ENCODE measurements at places on chromosomes 2 and 18. TPM values are rescaled to one million over a fixed set of nuclear protein-coding genes. Genes with fewer than 3 reads are reported as not detected.

- no peaks in the 10 kb centered on the region for H3K36me3 ChIP-seq
- H3K27ac ChIP-seq = no peak overlapping the region
- H3K4me3 ChIP-seq = no peak overlapping the region
- H3K4me1 ChIP-seq = peaks cover 69% of the 10 kb centered on the region
- no peak for DNase-seq
These were observed 2.1 kb upstream of the SIX3 start for GRCh38 chr2:44939106-44940048.

DNA sequence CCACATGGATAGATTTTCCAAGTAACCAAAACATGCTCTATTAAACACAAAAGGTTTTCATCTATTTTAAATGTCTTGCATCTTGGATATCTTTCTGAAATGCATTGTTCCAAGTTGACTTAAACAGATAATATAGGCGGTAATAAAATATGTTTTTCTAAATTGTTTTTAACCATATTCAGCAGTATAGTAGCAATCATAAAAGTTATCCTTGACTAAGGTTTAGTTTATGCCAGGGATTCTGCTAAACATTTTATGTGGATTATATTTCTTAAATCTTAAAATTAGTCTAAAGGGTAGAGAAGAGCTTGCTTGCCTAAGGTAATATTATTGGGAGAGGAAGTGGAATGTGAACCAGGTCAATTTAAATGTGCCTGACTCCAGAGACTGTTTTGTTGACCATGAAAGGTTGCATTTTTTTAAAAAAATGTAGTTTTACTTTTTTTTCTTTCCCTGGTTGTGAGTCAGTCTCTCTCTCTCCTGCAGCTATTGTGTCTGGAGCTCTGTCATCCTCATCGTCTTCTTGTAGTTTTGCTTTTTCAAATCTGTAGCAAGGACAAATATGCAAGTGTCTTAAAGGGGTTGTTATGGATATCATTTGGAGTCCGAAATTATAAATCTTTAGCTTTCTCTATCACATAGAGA is 309.1 kb upstream of the COL3A1 start:
- H3K27me3 ChIP-seq = no peaks in the 10 kb centered on the region
- no peak overlapping the region for H3K4me3 ChIP-seq
- no peaks in the 10 kb centered on the region for H3K4me1 ChIP-seq
- DNase-seq = no peak

- H3K27ac ChIP-seq = no peak overlapping the region
- H3K27me3 ChIP-seq = no peaks in the 10 kb centered on the region
- H3K4me3 ChIP-seq = no peak overlapping the region
These were observed 39.4 kb downstream of the ACOXL start for GRCh38 chr2:110771547-110772382.

- no peaks in the 10 kb centered on the region for H3K36me3 ChIP-seq
- H3K4me1 ChIP-seq = peaks cover 9% of the 10 kb centered on the region
- no peak overlapping the region for H3K4me3 ChIP-seq
- no peak overlapping the region for H3K27ac ChIP-seq
- no peak for DNase-seq
These were observed 101.6 kb downstream of the AP1S3 start for GRCh38 chr2:223735659-223736244.

DNA sequence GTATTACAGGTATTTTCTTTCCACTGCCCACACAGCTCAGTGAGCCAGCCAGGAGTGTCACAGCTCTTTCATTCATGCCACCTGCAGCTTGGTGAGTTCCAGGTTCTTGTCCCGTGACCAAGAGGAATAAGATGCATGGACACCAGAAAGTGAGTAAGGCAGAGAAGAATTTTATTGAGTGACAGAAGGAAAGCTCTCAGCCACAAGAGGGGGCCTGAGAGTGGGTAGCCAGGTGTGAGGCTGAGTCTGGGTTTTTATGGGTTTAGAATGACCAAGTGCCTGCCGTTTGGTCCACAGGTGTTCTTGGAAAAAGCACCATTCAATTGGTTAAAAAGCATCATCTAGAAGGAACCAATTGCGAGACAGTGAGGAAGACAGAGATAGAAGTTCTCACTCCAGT is 1097.1 kb upstream of the SLC39A10 start:
- H3K27me3 ChIP-seq = no peaks in the 10 kb centered on the region
- H3K36me3 ChIP-seq = no peaks in the 10 kb centered on the region
- no peak overlapping the region for H3K4me3 ChIP-seq
- no peak for DNase-seq
- no peak overlapping the region for H3K27ac ChIP-seq
- H3K4me1 ChIP-seq = no peaks in the 10 kb centered on the region

- H3K4me1 ChIP-seq = no peaks in the 10 kb centered on the region
- no peak overlapping the region for H3K4me3 ChIP-seq
- H3K36me3 ChIP-seq = no peaks in the 10 kb centered on the region
- H3K27ac ChIP-seq = no peak overlapping the region
These were observed 166.2 kb downstream of the CDCA7 start for GRCh38 chr2:173520918-173521317.

- H3K4me1 ChIP-seq = no peaks in the 10 kb centered on the region
- H3K27me3 ChIP-seq = no peaks in the 10 kb centered on the region
- no peak overlapping the region for H3K27ac ChIP-seq
- H3K4me3 ChIP-seq = no peak overlapping the region
- no peaks in the 10 kb centered on the region for H3K36me3 ChIP-seq
These were observed 451.4 kb upstream of the ST6GAL2 start for GRCh38 chr2:107337209-107337898.

DNA sequence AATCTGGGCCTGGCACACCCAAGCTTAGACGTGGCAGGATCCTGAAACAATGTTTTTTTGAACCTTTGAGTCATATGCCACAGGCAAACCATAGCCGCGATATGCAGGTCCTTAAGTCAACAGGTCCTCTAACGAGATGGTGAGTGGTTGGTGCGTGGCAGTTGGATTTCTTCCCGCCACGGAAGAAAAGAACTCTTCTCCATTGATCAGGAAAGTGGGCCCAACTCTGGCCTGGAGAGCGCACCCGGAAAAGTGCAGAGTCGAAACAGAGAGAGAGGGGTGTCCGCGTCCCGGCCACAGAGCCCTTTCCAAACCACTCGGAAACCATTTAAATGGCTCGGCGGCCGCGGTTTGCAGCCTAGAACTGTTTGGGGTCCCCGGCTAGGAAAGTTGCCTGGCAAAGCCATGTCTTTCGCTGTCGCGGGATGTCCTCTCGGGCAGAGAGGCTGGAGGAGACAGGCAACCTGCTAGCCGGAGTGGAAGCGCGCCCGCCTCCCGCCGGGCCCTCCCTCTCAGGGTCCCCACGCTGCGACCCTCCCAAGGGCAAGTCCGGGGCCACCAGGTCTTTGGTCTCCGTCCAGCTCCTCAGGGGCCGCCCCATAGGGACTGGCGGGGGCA is 777 bp downstream of the GALNT3 start:
- no peaks in the 10 kb centered on the region for H3K27me3 ChIP-seq
- H3K27ac ChIP-seq = peak overlapping the region; percentile 85
- H3K36me3 ChIP-seq = no peaks in the 10 kb centered on the region
- DNase-seq = no peak
- peaks cover 11% of the 10 kb centered on the region for H3K4me1 ChIP-seq

GRCh38 chr2:25417715-25418369 is 76.1 kb upstream of the DNMT3A start:
- H3K4me1 ChIP-seq = no peaks in the 10 kb centered on the region
- no peaks in the 10 kb centered on the region for H3K36me3 ChIP-seq
- H3K27ac ChIP-seq = no peak overlapping the region
- DNase-seq = no peak
- no peaks in the 10 kb centered on the region for H3K27me3 ChIP-seq

- no peak overlapping the region for H3K4me3 ChIP-seq
- no peaks in the 10 kb centered on the region for H3K27me3 ChIP-seq
- H3K36me3 ChIP-seq = no peaks in the 10 kb centered on the region
These were observed 20.0 kb upstream of the ITGAV start for GRCh38 chr2:186569897-186570296.

DNA sequence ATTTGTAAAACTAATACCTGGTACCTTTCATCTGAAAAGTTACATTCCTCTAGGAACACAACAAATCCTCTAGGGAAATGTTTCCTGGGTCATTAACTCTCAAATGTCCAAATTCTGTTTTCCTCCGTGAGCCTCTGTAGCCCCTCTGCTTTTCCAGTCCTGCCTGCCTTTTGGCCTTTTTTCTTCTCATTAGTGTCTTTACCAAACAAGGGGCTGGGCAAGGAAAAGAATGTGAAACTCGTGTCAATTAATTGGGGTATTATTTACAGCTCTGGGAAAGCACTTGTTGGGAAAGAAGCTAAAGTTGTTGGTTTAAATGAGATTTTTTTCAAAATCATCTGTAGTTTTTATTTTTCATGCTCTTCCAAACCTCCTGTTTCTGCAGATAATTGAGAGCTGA is 198.1 kb upstream of the NRP2 start:
- H3K4me3 ChIP-seq = no peak overlapping the region
- DNase-seq = no peak
- H3K4me1 ChIP-seq = peaks cover 8% of the 10 kb centered on the region
- H3K27me3 ChIP-seq = no peaks in the 10 kb centered on the region
- no peaks in the 10 kb centered on the region for H3K36me3 ChIP-seq

DNA sequence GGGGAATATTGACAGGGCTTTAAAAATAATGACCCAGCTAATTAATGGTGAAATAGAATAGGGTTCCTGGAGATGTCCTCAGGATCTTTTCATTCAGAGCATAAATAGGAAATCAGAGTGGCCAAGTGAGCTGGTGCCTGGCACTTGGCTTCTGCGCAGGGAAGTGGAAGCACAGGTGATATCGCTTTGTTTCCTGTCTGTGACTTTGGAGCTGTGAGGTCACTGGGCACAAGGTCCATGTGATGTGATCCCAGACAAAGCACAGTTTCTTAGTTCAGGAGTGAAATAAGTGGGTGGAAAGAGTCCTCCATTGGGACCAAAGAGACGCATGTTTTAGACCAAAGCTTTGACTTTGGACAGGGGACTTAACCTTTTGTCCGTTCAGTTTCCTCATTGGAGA is 338.3 kb downstream of the CYRIA start:
- H3K4me1 ChIP-seq = no peaks in the 10 kb centered on the region
- H3K4me3 ChIP-seq = no peak overlapping the region
- no peaks in the 10 kb centered on the region for H3K36me3 ChIP-seq
- peak; percentile 27 for DNase-seq

- DNase-seq = no peak
- no peaks in the 10 kb centered on the region for H3K36me3 ChIP-seq
- H3K27me3 ChIP-seq = no peaks in the 10 kb centered on the region
- H3K4me1 ChIP-seq = peaks cover 29% of the 10 kb centered on the region
- no peak overlapping the region for H3K4me3 ChIP-seq
These were observed 177.9 kb downstream of the ANTXR1 start for GRCh38 chr2:69190743-69191404.

- H3K4me3 ChIP-seq = peak overlapping the region; percentile 20
- no peaks in the 10 kb centered on the region for H3K27me3 ChIP-seq
- no peak for DNase-seq
- peaks cover 41% of the 10 kb centered on the region for H3K4me1 ChIP-seq
- H3K27ac ChIP-seq = peak overlapping the region; percentile 77
These were observed 35.4 kb upstream of the WIPF1 start for GRCh38 chr2:174632841-174633622.

DNA sequence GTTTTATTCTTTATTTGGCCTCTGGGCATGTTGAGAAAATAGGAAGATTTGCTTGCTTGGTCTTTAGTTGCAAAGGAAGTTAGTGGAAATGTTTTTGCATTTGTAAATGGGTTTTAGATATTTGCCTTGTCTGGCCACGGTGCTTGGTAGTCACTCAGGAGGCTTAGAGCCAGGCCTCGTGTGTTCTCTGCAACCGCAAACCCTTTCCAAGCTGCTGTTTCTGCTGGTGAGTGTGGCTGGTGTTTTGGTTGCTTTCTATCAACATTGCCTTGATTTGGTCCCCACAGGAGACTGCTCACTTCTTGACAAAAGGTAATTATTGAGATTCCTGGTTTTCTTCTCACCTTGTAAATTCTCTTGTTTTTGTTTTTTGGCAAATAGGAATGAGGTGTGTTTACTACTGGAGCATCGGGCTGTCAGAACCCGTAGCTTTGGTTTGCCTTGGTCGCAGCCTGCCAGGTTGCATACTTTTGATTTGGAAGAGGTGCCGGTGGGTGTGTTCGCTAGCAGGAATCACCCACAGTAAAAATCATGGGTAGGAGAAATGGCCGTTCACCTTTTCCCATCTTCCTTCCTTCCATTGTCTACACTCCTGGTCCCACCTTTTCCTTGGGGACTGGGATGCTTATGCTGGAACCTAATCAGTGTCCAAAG is 15.8 kb downstream of the ASAP2 start:
- no peak overlapping the region for H3K4me3 ChIP-seq
- peaks cover 85% of the 10 kb centered on the region for H3K4me1 ChIP-seq
- H3K27ac ChIP-seq = peak overlapping the region; percentile 56
- H3K27me3 ChIP-seq = no peaks in the 10 kb centered on the region
- peak; percentile 69 for DNase-seq

DNA sequence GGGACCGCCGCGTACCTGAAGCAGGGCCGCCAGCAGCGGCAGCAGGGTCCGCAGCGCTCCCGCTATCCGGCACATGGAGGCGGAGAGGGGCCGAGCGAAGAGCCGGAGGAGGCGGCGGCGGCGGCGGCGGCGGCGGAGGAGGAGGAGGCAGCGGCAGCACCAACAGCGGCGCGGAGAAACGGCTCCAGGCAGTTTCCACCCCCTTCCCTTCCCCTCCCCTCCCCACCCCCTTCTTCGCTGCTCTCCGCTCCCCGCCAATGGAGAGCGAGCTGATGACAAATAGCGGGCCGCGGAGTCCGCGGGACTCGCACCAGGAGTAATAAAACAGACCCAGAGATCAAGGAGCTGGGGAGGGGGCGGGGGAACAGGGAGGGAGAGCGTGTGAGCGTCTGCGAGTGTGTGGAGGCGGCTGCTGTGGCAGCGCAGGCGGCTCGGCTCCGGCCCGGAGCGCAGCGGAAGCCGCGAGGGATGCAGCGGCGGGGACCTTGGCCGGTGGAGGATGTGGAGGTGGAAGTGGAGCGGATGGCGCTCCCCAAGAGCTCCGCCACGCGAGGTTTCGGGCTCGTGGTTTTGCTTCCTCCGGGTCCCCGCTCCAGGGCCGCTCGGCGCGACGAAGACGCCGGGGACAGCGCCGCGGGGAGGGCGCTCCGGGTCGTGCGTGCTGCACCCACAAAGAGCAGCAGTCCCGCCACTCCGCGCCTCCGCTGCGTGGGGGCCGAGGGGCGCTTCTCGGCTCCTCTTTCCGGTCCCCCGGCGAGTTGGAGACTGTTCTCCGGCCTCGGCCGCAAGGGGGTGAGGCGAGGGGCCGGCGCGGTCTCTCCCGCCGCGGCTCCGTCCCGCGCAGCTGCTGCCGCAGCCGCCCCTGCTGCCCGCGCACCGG is at the start of gene CDH2:
CDH2 (minus strand) TSS at position 183 of the 880 bp plus-strand sequence; CDS start at position 75, 108 bp downstream.
- no peak for DNase-seq
- H3K27me3 ChIP-seq = no peaks in the 10 kb centered on the region
- H3K27ac ChIP-seq = peak within 1 kb of the TSS; percentile 20
- peaks cover 26% of the 10 kb centered on the region for H3K4me1 ChIP-seq

ZNF514 gene
- total RNA-seq = 14.0 TPM

C2orf66 gene
- not detected for total RNA-seq

C18orf54 gene
- total RNA-seq = 1.7 TPM

KRTCAP3 gene
- 3.9 TPM for total RNA-seq

ARL6IP6 gene
- total RNA-seq = 15.2 TPM

CTLA4 gene
- total RNA-seq = 7.9 TPM

REG1B gene
- not detected for total RNA-seq

CD207 gene
- total RNA-seq = 2.5 TPM
